ENCODE measurements at places on chromosomes 6 and 20. TPM values are rescaled to one million over a fixed set of nuclear protein-coding genes. Genes with fewer than 3 reads are reported as not detected.

ETV7 gene
- 4.6 TPM for total RNA-seq

RAD21L1 gene
- total RNA-seq = not detected

HTR1B gene
- not detected for total RNA-seq

SPATA25 gene
- total RNA-seq = 1.4 TPM

MAN1A1 gene
- total RNA-seq = 13.9 TPM

SNX14 gene
- total RNA-seq = 50.1 TPM
